Stimulated activated CD8-positive, alpha-beta memory T cell treated with anti-CD3 and anti-CD28 coated beads, Interleukin-7, amount 100 ng/mL, for 48 hours (primary cell): ENCODE measurements at places on chromosomes 1 and 21.

DNA sequence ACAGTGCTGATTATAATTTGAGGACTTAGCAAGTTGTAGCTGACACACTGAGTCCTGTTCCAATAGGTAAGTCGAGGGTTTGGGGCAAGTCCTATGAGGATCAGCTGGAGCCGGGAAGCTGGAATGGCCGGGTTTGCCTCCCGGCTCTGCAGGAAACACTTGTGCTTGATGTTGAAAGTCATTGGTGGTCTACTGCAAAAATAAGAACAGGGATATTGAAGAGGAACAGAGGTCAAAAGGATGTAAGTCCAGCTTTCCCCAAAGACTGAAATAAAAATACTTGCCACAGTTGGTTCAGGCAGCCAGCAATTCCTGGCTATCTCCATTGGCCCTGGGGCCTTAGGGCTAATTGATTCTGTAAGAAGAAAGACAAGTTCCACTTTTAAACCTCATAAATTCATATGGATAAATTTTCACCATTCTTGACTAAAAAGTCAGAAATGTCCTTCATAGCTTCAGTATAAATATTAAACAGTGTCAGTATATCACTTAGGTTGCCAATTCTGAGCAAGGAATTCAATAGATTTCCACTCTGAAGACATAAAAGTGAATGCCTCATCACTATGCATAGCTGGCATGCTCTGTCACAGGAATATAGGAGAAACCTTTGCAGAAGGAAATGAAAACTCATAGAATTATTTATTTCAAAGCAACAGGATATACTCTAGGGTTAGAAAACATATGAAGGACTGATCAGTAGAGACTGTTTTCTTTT, 165.2 kb downstream of the AK5 start:
- no peak for DNase-seq

DNA sequence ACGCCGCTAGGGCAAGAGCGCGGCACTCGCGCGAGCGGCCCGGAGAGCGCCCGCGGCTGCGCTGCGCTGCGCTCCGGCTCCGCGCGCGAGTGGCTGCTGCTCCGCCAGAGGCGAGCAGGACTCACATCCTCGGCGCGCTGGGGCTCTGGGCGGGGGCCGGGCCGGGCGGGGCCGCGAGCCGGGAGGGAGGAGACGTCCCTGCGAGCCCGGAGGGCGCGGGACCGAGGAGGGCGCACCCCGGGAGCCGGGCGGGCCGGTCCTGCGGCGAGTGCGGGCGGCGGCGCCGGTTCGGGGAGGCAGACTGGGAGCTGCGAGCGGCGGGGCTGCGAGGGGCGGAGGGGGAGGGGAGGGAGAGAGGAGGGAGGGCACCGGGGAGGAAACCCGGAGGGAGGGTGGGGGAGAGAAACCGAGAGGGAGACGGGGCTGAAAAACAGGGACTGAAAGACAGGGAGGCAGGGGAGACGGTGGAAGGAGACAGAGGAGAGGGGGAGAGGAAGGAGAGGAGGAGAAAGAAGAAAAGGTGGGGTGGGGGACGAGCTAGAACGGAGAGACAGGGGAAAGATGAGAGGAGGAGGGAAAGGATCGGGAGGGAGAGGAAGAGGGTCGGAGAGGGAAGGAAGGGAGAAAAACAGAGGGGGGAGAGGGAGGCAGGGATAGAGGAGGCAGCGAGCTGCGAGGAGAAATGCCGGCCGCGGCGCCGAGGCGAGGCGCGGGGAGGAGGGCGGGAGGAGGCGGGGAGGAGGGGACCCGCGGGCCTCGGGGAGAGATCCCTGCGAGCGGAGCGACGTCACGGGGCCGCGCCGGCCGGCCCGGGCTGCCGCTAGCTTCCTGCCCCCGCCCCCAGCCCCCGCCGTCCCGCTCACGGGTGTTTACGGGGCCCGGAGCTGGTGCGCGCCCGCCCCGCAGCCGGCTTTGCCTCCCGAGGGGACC, at the start of gene CAMK2N1:
Gene CAMK2N1 (minus strand): TSS at position 684 of the 930 bp plus-strand sequence. CDS start 831 bp downstream, outside the sequence.
- DNase-seq = no peak

DNA sequence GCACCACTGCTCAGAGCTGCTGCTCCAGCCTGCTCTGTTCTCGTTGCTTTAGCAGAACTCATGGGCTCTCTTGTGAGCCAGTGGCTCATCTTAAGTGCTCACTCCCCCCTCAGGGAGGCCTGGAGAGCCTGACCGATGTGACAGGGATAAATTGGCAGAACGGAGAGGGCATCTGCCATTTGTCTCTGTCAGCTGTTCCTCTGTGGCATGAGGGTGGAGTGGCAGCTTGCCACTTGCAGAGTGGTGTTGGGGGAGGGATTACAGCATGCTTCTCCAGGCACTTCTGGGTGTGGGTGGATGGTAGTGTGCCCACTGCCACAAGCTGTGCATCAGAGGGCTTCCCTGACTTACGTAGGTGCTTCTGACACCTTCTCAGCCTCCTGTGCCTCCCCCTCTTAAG, 229.5 kb downstream of the PAPPA2 start:
- DNase-seq = no peak

DNA sequence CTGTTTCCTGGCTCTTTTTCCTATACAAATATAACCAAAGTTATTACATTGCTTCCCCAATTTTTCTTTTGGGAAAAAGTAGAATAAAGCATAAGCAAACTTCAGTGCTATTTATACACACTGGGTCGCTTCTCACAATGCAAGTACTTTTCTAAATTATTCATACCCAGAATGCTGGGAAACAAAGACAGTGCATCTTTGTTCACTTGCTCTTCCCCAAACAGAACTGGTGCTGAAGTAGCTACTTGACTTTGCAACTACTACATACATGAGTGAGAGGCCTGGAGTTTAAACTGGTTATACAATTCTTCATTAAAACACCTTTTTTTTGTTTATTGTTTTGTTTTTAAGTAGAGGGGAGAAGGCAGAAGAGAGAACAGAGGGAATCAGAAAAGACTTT, 40.2 kb downstream of the STX6 start:
- DNase-seq = no peak

DNA sequence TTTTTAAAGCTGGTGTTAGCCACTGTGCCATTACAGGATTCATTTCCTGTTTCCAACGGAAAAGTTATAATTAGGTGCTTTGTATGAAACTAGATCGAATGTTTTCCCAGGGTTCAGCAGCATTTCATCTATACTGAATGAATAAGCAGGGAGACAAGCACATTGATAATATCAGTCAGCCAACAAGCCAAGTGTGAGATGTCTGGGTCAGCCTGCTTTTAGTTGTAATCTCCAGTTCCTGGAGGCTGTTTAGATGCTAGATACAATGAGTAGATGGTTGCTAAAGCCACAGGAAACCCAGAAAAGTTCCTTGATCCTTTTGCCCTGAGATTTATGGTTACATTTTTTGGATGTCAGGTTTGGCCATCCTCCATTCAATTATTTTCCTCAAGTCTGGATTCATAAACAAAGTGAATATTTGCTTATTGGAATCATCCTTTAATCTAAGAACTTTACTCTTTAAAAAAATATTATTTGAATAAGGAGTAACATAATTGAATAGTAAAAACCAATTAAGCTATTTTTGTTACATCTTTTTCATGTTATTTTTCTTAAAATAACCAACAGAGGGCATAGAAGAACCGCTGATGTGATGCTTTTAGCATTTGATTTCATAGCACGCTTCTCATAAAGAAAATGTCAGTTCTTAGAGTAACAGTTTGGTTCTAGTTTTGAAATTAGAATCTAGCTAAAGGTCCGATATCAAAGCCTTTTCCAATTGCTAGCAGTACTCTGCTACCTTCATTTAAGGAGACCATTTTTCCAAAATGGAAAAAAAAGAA, 76.6 kb downstream of the HSPA13 start:
- DNase-seq = no peak

DNA sequence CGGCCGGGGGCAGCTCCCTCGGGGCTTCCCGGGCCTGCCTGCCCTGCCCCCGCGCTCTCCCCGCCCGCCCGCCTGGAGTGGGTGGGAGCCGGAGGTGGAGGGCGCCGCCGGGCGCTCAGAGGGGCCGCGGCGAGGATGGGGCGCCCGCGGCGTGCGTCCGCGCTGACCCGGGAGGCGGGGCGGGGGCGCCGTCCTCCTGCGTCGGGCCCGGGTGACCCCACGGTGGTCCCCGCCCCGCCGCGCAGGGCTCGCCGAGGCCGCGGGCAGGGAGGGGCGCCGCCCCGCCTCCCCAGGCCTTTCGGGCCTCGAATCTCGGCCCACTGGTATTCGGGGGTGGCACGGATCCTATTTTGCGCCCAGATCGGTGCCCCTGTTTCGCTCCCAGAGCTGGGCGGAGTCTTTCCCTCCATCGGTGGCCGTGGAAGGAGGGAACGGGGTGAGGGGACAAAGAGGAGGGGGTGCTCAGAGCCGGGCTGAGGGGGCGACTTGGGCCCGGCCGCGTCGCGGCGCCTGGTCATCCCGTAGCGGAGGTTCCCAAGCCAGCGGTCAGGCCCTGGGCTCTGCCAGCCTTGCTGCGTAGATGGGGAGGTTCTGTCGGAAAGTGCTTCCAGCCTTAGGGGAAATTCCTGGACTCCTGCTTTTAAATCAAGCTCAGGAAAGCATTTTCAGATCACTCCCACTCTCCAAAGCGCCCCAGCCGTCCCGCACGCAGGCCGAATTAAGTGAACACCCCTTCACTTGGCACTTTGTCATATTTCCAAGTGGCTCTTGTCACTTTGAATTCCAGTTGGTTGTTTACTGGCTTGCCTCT, 545 bp downstream of the PATJ start:
- no peak for DNase-seq

DNA sequence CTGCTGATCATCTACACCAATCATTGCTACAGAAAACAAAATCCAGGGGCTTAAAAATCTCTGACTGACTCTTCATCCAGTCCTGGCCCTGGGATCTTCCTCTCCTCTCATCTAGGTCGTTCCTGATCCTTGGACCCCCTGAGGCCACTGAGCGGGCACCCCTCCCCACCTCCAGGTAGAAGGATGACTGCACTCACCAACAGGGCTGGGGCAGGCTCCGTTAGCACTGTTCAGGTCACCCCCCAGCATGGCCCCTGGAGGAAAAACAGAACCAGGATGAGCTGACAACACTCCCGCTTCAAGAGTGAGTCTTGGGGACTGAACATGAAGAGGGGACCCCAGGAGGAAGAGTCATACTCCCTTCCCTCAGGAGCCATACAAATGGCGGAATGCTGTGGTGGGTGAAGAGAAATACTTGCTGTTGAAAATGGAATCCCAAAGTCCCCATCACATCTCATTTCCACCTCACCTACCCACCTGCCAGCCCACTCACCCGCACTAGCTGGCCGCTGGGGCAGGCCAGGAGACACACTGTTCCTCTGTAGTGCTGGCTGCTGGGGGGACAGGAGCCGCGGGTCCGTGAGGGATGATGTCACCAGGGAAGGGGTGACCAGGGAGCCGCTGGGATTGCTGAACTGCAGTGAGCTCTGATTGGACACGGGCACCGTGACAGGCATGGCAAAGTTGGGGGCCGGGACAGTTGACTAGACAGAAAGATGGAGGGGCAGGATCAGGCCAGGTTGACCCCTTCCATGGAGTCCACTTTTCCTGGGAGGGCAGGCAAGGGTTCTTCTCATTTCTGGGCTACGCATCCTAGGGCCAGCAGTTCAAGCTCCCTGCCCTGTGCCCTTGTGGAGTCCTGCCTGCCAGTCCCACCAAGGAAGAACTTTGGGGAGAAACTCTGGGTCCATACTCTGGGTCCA, 21.2 kb downstream of the MEF2D start:
- no peak for DNase-seq

DNA sequence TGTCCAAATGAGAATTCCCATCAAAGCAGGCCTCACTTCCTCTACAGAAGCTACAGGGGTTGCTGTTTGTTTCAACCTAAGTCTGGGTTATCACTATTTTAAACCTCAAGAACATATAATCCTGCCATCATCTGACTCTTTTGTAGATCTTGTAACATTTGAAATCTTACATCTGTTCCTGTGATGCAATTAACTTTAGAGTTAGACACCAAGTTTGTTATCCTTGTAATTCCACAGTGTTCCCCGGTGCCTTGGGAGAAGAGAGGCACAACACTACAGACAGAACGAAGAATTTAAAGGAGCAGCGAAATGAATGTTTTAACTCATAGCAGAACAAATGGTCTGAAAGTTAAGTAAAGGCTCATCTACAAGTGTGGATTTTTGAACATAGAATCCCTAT, 116.1 kb downstream of the UCHL5 start:
- DNase-seq = no peak

- DNase-seq = no peak
Measured at GRCh38 chr21:41636636-41637630, 129.0 kb upstream of the TMPRSS2 start.

DNA sequence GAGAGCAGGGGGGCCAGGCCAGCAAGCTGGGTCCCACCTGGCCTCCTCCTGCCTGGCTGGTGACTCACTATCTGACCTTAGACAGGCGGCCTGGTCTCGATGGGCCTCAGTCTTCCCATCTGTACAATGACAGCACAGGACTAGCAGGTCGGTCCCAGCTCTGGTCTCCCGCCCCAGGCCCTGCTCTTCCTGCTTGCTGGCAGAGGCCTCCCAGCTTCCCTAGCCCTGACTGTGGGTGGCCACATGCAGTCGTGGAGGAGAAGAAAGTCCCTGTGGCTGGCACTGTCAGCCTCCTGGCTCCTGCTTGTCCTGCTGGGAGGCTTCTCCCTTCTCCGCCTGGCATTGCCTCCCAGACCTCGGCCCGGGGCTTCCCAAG, 817 bp downstream of the EXTL1 start:
- DNase-seq = no peak

DNA sequence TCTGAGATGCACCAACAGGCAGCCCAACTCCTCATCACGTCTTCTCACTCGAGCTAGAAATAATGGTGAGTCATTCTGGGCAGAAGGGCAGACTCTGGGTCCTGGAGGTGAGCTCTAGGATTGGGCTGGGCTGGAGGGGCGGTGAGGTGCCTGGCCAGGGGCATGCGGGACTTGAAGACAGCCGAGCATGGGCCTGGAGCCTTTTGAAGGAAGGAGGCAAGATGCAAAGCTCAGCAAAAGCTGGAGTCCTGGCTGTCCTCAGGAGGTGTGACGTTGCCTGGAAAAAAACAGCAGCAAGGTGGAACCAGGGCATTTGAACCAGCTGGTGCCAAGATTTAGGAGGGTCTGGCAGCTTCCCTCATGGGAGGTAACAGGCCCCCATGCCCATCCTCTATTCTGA, 712 bp downstream of the KCNA2 start:
- no peak for DNase-seq

GRCh38 chr1:15296585-15297321, 49.7 kb downstream of the FHAD1 start:
- DNase-seq = no peak

DNA sequence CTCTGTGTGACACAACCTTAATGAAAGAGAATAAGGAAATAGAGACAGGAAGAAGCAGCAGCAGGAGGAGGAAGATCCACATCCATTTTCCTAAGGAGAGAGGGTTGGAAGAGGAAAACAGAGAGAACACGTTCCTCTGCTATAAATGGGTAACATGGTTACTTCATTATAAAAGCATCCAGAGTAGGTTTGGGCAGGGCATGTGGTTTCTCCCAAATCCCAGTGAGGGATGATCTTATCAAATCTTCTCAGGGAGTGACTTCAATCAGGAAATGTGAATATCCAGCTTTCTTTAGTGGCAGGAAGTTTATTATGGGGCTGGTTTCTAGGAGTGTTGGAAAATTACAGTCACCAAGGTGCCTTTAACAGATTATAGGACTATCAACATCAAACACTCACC, 11.1 kb downstream of the CYP2J2 start:
- no peak for DNase-seq

DNA sequence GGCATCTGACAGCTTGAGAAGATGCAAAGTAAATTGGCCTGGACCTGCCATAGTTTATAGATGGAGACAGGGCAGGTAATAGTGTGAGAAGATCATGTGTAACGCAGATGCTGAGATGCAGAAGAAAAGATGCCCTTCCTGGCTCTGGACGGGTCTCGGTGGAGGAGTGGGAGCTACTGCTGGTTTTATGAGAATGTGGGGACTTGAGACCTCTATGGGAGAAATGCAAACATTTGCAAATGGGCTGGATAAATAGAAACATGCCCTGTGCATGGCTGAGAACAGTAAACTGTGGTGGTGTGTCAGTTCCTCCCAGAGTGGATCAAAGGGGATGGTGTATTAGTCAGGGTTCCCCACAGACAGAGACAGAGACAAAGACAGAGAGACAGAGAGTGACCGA, 21.9 kb downstream of the UBASH3A start:
- DNase-seq = no peak
